ENCODE measurements at places on chromosomes 3 and 15. TPM values are rescaled to one million over a fixed set of nuclear protein-coding genes. Genes with fewer than 3 reads are reported as not detected.

DNA sequence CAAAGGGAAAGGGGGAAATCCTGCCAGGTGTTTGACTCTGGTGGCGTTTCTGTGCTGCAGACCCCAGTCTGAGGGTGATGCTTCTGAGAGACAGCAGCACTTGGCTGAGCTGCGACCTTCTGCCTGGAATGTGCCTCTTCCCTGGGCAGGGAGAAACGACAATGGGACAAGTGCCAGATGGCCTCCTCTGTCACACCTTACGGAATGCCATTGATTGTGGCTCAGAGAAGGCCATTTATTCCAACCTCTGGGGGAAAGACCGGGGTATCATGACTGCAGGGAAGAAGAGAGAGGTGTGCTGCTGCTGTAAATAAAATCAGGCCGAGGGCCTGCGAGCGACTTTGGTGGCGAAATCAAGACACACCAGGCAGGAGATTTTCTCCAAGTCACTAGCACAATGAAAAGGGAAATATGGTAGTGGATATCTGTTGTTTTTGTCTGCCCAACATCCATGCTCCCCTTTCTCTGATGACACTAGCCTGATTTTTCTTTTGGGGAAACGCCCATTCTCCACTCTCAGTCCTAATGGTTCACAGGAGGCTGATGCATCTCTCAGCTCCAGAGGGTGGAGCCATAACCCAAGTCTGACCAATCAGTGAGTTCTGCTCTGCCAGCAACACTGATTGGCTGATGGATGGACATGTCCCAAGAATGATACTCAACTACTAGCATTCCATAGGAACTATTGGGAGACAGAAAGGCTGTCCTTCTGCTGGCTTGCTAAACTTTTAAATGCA lies 336.1 kb downstream of the FOXP1 start:
- H3K4me1 ChIP-seq = peaks cover 25% of the 10 kb centered on the region
- DNase-seq = no peak
- no peaks in the 10 kb centered on the region for H3K27me3 ChIP-seq
- no peak overlapping the region for H3K4me3 ChIP-seq
- H3K27ac ChIP-seq = no peak overlapping the region

DNA sequence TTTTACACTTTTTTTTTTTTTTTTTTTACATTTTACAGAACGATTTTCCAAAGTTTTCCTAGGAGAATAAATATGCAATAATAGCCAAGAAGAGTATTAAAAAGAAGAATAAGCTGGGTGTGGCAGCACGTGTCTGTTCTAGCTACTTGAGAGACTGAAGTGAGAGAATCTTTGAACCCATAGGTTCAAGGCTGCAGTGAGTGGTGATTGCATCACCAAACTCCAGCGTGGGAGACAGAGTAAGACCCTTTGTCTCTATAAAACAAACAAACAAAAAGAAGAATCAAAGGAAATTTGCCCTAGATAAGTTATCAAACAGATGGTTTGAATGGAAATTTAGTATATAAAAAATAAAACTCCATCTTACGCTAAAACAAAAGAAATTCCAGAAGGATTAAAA lies 13.3 kb downstream of the XRN1 start:
- no peak for DNase-seq
- no peaks in the 10 kb centered on the region for H3K27me3 ChIP-seq

GRCh38 chr3:79937567-79937966 lies 169.8 kb upstream of the ROBO1 start:
- DNase-seq = peak; percentile 32
- H3K27ac ChIP-seq = no peak overlapping the region
- no peak overlapping the region for H3K4me3 ChIP-seq
- no peaks in the 10 kb centered on the region for H3K27me3 ChIP-seq
- no peaks in the 10 kb centered on the region for H3K36me3 ChIP-seq

DNA sequence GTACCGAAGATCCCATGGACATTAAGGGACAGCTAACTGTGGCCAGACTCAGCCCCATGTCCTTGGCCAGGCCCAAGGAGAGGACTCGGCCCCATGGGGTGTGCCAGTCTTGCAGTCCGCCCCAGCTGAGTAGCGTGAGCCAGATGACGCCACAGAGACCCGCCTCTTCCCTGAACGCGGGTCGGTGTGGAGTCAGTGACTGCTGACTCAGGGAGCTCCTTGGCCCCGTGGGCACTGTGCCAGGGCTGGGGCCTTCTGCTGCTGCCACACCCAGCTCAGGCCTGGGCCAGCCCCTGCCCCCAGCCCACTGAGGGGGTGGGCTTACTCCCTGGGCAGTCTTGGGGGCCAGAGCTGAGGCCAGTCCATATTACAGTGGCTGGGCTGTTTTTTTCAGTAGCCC lies 52.8 kb downstream of the PLXNA1 start:
- peaks cover 4% of the 10 kb centered on the region for H3K36me3 ChIP-seq
- peak overlapping the region; percentile 57 for H3K27ac ChIP-seq
- peak; percentile 81 for DNase-seq
- peaks cover 15% of the 10 kb centered on the region for H3K4me1 ChIP-seq
- H3K4me3 ChIP-seq = no peak overlapping the region

- H3K4me1 ChIP-seq = peaks cover 46% of the 10 kb centered on the region
- no peak for DNase-seq
- no peaks in the 10 kb centered on the region for H3K36me3 ChIP-seq
- H3K27me3 ChIP-seq = no peaks in the 10 kb centered on the region
Observed at GRCh38 chr15:63983061-63983711, 63.1 kb downstream of the DAPK2 start.

DNA sequence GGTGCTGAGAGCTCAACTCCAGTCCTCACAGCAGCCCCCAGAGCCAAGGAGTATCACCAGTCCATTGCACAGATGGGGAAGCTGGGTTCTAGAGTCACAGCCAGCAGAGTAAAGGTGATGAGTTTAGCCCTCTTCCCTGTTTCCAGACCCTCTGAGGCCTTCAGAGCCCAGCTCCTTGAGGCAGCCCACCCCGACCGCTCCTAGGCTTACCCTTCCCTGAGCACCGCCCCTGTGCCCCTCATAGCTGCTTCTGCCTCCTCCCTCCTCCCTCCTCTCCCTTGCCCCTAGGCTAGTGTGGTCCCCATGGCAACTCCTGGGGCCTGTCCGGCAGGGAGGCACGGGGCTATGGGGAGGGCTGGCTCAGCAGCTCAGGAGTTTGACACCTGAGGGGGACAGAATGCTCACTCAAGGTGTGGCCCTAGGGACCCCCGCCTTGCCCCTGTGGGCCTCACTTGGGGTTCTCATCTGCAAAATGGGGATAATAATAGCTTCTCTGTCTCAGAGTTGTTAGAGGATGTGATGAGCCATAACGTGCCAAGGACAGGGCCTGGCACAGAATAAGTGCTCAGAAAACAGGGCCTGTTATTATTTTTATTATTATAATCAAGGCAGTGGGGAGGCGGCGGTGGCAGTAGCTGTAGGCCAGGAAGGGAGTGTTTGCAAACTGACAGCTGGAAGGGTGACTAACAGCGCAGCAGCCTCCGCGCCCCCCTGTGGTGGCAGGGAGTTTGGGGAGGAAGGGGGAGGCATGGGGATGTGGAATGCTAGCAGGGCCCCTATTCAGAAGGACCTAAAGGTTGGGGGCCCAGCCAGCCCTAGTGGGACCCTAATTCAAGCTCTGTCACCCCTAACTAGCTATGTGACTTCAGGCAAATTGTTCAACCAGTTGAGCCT lies 11.5 kb downstream of the CSK start:
- peaks cover 51% of the 10 kb centered on the region for H3K4me1 ChIP-seq
- DNase-seq = peak; percentile 35
- H3K27ac ChIP-seq = peak overlapping the region; percentile 98

DNA sequence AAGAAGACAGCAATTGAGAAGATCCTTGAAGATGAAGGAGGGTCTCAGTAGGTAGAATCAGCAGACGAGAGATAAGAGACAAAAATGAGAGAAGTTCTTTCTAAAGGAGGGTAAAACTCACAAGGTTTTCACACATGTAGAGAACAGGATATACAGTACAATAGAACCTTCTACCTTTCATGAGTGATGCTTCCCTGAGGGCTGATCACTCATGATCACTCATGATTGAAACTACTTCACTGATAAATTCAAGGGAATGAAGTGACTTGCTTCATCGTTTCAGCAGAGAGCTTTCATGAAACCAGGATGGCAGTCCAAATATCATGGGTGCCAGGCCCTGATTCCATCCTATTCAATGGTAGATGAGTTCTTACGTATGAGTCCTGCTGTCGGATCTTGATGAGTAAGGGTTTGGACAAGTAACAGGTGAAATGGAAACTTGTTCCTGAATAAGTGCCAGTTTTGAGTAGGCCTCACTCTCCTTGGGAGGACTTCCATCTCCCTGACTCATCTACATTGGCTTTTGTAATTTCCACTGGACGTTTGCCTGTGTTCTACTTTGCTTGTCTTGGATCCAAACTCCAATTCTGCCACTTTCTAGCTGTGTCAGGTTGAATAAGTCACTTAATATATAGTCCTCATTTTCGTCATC lies 9.6 kb upstream of the CLDN16 start:
- no peak for DNase-seq
- H3K36me3 ChIP-seq = no peaks in the 10 kb centered on the region
- H3K4me3 ChIP-seq = no peak overlapping the region
- no peak overlapping the region for H3K27ac ChIP-seq

DNA sequence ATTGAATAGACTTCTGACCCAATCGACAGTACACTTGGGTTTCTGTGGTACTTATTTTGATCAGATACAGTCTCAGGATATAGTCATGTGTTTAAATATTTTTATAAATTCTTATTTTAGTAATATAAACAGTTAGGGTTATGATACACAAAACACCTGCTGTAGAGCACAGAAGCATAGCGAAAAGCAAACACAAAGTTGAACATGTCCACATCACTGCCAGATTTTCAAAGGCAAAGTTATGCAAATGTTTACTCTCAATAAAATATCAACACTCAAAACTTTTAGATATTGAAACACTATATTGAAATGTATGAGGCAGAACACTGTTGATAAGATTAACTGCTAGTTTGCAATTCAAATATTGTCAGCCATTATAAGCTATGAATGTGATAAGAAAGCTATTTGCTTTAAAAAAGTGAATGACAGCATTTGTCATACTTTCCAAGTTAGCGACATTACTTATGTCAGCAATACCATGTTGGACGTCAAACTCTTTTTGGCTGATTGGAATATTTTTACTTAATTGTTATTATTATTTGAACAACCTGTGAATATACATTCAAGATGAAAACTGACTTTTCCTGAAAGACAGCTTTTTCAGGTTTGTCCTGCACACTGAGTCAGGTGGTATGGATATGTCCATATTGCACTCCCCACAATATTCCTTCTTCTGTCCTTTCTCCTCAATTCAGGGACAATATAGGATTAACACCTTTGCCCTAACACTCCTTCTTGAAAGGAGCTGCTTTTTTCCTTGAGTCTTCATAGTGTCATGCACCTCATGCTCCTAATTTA lies 367.1 kb downstream of the EPHA3 start:
- no peaks in the 10 kb centered on the region for H3K36me3 ChIP-seq
- DNase-seq = no peak
- no peak overlapping the region for H3K27ac ChIP-seq

SPATA12 gene
- 1.0 TPM for total RNA-seq

TRH gene
- total RNA-seq = not detected

TRPM1 gene
- total RNA-seq = not detected
